ENCODE measurements at places on chromosomes 11 and 22.

DNA sequence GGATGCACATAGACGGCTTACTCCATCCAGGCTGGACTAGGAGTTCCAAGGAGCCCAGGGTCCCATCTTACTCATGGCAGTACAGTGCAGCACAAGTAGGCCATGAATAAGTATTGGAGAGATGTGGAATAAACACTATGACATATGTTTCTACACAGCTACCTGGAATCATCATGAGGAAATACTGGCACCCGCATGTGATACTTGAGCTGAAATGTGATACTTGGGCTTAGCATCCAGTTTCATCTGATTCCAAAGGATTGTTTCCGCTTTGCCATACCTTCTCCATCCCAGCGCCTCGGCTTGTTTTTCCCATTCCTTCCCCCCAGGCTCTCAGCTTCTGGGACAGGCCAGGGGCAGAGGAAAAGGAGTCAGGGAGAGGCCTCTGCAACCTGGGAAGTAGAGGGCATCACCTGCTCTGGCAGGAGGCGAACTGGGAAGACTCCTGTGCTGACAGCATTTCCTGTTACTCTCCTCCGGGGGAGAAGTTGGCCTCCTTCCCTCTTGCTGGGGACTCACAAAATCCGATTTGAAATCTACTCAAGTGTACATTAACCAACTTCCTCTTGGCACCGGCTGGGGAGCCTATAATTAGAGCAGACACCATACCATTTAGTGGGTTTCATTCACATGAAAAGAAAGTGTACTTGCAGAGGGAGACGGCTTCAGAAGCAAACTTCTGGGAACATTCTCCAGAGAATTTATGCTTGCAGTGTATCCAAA is 187.8 kb downstream of the MIAT start:
- no peak for DNase-seq

DNA sequence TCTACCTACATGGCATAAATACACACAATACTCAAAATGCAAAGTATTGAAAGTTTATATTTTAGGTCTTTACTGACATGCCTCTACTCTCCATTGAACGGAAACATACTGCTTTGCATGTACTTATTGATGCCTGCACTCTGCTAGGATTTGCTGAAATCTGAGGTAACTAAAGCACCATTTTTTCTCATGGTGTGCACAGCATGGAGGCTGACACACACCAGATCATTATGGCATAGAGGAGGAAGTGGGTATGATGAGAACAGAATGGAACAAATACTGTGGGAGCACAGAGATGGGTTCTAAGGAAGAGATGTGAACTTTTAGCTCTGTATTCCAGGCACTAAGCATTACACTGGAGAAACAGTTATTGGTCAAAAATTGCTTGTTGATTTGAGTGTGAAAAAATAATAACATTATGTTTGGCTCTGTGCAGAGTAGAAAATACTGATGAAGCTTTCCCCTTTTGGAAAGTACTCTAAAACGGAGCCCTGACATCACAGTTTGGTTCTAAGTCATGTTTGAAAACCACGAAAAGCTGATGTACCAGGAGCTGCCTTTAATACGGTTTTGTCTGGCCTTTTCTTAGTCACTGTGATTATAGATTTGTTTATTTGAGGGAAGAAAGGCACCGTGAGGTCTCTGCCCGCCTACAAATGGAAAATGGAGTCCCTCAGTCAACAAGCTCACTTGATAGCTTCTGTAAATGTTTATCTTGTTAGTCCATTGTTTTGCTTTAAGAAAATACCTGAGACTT is 5.6 kb downstream of the OR52R1 start:
- no peak for DNase-seq

GRCh38 chr11:42315267-42315666 is 855.8 kb upstream of the LRRC4C start:
- DNase-seq = no peak

- DNase-seq = no peak
These were observed 55.5 kb downstream of the ABTB2 start for GRCh38 chr11:34302046-34302921.

DNA sequence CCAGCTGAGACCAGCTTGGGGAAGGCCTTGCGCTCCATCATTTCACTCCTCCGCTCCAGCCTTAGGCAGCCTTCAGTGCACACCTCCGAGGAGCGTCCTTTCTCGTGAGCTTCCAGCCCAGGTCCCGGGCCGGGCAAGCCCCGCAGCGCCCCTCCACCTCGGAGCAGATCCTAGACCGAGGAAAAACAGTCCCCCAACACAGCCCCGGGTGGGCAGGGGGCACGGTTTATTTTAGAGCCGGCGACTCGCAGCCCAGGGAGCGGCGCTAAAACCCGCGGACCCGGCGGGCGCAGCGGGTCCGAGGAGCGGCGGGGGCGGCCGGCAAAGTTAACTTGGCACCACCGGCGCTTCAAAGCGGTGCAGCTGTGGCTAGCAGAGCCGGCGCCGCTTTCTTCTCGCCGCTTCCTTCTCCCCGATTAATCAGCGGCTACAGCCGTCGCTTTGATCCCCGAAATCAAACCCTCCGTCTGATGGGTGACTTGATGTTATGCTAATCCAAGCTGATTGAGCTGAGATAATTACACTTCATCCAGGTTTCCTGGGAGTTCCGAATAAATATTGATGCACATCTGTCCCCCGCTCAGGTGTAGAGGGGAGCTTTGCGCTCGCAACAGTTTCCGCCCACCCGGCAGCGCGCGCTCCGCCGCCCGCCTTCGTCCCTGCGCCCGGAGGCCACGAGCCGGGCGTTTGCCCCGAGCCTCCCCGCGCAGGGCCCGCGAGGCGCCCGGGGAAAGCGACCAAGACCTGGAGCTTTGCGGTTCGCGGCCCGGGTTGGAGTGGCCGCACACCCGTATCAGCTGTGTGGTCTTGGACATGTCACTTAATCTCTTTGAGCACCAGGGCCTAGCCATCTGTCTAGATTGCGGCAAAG is 192.7 kb downstream of the BUD13 start:
- DNase-seq = no peak

- DNase-seq = no peak
These were observed 135.9 kb downstream of the NTM start for GRCh38 chr11:131506348-131506747.

- no peak for DNase-seq
These were observed 143.0 kb upstream of the SORL1-AS1 start for GRCh38 chr11:121595717-121596161.

DNA sequence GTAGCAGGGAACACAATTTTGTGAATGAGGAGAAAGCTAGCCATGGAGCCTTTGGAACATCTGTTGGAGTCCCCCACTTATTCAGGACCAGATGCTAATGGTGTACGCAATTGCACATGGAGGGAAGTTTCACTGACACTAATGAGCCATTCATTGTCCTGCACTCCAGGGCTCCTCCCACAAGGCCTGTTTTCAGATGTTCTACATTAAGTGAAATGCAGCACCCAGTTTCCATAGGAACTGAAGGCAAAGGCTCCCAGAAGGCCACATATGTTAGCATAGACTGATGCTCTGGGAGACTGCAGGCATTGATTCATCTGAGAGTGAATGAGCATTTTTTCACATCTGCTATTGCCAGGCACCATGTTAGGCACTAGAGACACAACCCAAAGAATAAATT is 399.5 kb downstream of the ETS1 start:
- no peak for DNase-seq

DNA sequence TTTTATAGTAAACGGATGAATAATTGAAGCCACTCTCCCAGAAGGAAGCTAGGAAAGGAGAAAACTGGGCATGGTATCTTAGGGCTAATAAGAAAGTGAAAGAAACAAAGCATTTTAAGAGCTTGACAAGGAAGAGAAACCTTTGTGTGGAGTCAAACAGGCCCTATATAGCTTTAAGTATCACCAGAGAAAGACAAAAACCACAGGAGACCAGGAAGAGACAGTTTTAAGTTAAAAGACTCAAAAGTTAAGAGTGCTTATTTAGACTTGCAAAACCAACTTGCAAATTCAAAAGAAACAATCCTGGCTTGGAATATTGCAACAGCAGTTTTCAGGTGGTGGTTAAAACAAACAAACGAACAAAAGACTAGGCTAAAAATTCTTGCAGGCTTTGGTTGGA is 3.4 kb downstream of the PAK1 start:
- DNase-seq = no peak

DNA sequence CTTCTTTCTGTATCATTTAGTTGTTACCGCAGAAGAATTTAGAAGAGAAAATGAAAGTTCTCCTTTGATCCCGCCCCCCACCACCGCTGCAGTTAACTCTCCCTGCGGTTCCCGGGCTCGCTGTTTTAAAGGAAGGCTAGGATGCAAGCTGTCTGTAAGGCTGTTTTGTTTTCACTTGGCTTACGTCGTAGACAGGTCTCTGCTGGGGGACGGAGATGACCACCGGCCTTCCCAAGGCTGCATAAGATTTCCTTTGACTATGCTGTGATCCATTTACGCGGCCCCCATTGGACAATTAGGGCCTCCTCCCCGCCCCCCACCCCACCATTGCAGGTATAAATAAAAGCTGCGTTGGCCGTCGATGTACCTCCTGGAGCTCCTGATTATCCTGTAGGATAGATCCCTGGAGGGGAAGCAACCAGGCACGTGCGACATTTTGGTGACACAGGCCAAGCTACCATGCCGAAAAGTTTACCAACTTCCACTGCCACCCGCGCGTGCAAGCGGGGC is 1.4 kb upstream of the CPT1A start:
- DNase-seq = no peak

DNA sequence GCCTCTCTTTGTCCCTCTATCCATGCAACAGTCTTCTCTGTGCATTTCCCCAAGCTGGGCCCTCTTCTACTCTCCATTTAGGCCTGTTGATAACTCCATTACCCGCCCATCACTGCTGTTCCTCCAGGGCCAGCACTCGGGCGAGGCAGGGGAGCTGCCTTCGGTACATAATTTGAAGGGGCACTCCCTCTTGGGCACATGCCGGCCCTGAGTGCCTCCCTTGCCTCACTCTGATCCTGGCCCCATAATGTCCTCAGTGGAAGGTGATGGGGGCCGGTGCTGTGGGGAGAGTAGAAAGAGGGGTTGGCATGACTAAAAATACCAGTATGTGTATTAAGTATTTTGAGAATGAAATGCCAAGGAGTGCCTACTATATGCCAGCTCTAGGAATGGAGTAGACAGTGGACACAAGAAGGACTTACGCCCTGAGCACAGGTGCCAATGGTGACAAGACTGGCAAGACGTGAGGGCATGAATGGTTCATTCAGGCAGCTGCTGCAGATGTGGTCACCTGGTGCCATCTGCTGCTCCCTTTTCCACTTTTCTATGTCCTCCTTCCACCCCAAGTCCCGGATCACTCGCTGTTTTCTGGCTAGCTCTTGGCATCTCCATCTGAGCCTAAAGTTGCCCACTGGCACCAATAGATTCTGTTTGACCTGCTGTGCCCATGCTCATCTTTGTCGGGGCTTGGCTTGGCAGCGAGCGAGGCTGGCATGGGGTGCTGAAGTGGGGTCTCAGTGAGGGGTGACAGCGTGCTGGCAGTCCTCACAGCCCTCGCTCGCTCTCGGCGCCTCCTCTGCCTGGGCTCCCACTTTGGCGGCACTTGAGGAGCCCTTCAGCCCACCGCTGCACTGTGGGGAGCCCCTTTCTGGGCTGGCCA is 22.6 kb downstream of the TMEM218 start:
- no peak for DNase-seq

DNA sequence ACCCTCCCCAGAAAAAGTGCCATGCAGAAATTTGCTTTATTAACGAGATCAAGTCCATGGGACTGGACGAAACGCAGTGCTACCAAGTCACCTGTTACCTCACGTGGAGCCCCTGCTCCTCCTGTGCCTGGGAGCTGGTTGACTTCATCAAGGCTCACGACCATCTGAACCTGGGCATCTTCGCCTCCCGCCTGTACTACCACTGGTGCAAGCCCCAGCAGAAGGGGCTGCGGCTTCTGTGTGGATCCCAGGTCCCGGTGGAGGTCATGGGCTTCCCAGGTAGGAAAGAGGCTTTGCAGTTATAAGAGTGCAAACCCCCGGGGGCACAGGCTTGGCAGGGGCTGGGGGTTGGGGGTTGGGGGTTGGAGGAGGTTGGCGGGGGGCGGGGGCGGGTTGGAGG is 4.2 kb downstream of the APOBEC3H start:
- DNase-seq = no peak

DNA sequence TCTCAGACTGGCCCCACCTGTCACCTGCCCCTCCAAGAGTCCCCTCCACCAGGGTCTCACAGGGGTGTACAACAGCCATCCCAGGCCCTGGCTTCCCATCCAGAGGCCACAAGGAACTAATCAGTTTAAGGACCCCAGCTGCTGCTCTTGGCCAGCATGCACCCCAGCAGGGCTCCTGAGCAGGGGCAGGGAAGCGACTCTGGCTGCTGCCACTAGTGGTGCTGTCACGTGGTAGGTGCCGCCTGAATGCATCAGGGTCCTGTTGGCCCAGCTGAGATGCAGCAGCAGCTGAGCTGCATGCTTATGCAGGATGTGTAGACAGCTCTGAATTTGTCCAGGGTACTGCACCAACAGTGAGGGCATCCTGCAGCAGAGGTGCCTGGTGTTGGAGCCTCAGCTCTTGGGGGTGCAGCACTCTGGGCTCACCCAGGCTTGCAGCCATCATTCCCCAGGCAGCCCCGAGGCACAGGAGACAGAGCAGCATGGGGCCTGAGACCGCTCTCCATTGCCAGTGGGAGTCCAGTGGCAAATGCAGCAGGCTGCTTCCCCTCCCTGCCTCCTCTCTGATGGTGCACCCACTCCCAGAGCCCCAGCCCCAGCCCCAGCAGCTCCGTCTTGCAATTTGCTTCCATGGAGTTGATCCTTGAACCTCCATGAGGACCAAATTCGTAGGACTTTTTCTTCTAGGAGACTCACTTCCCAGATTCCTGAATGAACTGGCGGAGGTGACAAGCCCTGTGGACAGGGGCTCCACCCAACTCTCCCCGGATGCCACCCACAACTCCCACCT is 98.7 kb downstream of the MPPED1 start:
- DNase-seq = no peak

DNA sequence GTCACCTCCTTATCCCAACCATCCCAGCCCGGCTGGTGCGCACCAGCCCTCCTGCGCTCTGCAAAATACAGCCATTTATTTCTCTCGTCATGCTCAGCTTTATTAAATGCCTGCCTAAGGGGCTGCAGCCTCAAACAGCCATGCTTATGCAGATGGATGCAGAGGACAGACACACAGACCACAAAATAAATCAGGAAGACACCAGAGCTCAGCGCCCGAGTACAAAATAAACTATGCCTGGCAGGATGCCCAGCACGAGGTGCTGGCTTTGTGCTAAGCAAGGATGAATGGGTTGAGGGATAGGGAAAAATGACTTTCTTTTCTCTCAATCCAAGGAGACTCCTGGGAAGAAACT is 70.5 kb downstream of the RPUSD4 start:
- DNase-seq = no peak

DNA sequence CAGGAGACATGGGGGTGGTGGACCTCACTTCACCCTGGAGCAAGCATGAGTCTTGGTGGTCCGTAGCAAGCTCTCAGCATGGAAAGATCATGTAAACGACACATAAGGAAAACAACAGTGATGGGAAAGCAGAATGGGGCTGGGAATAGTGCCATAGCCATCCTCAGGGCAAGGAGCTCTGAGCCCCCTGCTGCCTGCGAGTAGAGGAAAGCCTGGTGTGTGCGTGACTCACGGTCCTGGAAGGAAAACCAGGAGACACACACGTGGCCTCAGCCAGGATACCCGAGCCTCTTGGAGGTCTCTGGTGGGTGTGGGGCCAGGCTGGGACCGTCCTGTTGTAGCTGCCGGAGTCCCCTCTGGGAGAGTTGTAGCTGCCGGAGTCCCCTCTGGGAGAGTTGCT is 12.4 kb downstream of the SHANK3 start:
- no peak for DNase-seq

- DNase-seq = no peak
These were observed 138.8 kb downstream of the AASDHPPT start for GRCh38 chr11:106216281-106216680.

All from cerebellar nuclear complex (tissue), 1 donor.